ENCODE measurements at places on chromosomes 4 and X.

- DNase-seq, result no peak
Observed at GRCh38 chr4:125781651-125782050, 466.9 kb downstream of the FAT4 start.

- DNase-seq, result no peak
Observed at GRCh38 chrX:149453030-149453429, 52.1 kb downstream of the IDS start.

GRCh38 chr4:59484944-59485343 lies 1715.2 kb upstream of the ADGRL3 start:
- DNase-seq, result no peak

DNA sequence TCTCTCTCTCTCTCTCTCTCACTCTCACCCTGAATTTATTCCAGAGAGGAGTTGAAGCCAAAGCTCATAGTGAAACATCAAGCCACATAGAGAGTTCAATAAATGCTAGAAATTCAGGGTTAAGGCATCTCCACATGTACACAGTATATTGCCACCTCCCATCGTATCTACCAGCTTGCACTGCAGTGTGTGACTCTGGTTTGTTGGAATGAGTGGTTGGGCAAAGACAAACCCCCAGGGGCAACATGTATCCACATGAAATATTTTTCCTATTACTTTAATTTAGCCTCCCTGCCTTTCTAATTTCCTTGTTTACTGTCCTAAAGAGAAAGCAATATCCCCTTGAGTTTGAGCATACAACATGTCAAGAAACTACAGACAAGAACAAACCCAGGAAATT lies 247.3 kb downstream of the SPATA18 start:
- no peak for DNase-seq

- DNase-seq, result no peak
Observed at GRCh38 chr4:147994491-147995385, 262.9 kb downstream of the ARHGAP10 start.

DNA sequence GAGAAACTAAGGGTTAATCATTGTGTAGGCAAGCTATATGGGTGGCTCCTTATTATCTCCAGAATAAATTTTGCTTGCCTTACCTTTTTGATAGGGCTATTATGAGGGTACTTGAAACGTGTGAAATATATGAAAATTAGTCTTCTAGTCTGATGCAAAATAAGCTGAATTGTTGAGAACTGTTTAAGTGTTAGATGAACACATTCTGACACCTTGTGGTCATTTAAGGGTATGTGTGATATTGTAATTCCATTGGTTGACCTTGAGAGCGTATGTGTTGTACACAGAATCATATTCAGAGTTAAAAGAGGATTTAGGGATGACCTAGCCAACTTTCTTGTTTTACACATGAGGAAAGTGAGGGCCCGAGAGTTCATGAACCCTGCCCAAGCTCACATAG lies 44.6 kb upstream of the LINC00632 start:
- no peak for DNase-seq

GRCh38 chr4:184331268-184331995 lies 113.8 kb upstream of the ENPP6 start:
- no peak for DNase-seq

GRCh38 chr4:72568959-72569718 lies at the start of gene ADAMTS3:
Gene ADAMTS3, minus strand, starts transcription at chr4:72569221. Its CDS starts 459 bp downstream, at chr4:72568762.
- DNase-seq, result peak; percentile 87

GRCh38 chr4:81951891-81952455 lies 421.8 kb downstream of the HNRNPD start:
- no peak for DNase-seq

DNA sequence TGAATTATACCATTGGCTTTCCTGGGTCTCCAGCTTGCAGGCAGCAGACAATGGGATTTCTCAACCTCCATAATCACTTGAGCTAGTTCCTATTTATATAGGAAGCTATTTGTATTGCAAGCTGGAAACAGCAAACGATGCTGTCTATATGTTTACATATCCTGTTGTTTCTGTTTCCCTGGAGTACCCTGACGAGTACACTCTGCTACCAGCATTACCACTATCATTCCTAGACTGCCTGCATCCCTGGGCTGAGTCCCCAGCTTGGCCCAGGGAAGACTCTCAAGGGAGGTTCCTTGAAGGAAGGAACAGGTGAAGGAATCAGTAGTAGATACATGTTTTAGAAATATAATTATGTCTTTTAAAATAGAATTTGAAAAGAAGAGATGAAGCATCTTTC lies 81.4 kb downstream of the EVC2 start:
- no peak for DNase-seq

- DNase-seq, result no peak
Observed at GRCh38 chr4:128847082-128847724, 37.7 kb downstream of the JADE1 start.

GRCh38 chrX:108123591-108124366 lies 32.2 kb downstream of the ATG4A start:
- no peak for DNase-seq

- no peak for DNase-seq
Observed at GRCh38 chr4:1340181-1340747, 6.7 kb upstream of the UVSSA start.

GRCh38 chr4:94244829-94245185 lies 37.1 kb downstream of the SMARCAD1 start:
- DNase-seq, result no peak

GRCh38 chr4:37970702-37971101 lies 10.5 kb downstream of the PTTG2 start:
- no peak for DNase-seq

GRCh38 chr4:26248647-26249046 lies 72.2 kb upstream of the RBPJ start:
- peak; percentile 47 for DNase-seq

DNA sequence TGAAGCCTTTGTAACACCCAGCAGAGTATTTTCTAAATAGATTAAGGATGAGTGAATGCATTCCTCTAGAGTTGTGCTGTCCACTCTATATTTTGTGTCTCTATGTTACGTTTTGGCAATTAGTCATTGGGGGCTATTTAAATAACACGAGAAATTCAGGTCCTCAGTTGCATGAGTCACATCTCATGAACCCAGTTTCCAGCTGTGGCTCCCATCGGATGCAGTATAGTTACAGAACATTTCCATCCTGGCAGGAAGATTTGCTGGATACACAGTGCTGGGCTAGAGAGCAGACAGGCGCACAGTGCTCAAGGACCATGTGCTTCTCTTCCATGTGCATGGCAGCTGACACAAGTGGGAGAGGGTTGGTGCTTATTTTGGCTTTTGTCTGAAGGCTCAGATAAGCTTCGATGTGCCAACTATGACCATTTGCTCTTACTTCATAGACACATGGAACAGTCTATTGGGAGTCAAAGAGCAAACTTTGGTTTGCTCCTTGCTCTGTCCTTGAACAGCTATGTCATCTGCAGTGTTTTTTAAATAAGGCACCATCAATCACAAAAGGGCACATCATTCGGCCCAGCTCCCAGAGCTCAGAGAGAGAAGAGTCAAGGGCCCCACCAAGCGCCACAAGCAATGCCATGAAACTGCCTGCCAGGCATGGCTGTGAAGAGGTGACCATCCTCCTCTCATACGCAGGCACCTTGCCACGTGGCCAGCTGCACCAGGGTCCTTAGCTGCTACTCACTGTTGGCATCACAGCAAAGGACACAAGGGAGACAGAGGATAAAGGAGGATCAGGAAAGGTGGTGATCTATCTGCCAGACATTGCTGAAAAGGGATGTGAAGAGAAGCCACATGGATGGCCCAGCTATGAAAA lies 8.1 kb upstream of the STS start:
- DNase-seq, result no peak

DNA sequence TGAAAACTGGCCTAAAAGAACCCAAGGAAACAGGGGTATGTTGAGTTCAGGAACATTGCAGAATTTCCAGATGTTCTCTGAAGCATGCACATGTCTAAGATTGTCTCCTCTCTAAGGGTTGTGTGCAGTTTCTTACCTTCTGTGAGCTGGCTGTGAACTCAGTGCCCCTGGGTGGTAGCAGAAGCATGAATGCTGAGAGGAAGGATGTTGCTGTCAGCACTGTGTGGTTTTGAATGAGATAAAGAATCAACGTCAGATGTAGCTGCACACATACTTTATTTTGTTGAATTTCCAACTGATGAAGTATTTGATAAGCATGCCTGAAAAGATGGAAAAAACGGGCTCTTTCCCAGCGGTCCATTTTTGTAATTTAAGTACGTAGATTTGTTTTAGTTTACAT lies 23.8 kb upstream of the CD38 start:
- DNase-seq, result no peak

DNA sequence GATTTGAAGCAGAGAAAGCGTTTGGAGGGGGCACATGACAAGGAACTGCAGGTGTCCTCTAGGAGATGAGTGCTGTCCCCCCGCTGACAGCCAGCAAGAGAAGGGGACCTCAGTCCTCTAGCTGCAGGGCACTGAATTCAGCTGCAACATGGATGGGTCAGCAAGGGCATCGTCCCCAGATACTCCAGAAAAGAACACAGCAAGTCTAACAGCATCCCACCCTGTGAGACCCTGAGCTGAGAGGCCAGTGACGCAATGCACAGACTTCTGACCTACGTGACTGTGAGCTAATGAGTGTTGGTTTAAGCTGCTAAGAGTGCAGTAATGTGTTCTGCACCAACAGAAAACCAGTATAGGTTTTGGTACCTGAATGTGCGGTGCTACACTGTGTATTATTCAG lies 11.6 kb upstream of the CENPVL2 start:
- DNase-seq, result no peak
